ENCODE measurements at places on chromosomes 4 and X.

GRCh38 chr4:48954314-48954713 lies 31.8 kb upstream of the CWH43 start:
- no peak for DNase-seq

DNA sequence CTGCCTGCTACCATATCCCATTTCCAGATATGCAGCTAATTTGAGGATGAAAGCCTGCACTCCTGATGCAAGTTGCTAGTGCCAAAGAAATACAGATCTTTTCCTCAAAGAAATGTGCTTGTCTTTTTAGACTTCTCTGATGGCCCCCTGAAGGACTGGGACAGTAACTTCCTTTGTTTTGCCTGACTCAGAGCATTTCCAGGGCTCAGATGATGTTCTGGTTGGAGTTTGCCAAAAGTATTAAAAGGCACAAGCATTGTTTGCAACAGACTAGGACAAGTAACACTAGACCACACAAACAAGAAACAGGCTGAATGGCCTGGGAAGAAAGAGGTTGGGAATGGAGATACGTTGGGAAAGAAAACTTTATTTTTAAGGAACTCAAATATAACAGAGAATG lies 175.2 kb downstream of the IL13RA2 start:
- DNase-seq, result no peak

DNA sequence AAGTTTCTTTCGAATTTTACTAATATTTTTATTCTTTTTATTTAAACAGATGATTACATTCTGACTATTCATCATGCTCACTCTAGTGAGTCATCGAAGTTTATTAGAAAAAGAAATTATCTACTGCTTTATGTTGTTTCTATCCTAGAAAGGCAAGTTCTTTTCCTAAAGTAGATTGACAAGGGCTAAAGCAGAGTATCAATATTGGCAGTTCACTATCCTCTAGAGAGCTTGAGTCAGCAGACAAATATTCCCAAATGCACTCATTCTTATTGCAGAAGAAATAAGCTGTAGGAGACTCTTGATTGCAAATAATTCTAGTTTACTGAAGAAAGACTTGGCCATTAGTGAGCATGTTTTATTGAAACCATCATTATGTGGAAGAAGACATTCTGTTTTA lies 911.8 kb downstream of the CENPC start:
- no peak for DNase-seq

DNA sequence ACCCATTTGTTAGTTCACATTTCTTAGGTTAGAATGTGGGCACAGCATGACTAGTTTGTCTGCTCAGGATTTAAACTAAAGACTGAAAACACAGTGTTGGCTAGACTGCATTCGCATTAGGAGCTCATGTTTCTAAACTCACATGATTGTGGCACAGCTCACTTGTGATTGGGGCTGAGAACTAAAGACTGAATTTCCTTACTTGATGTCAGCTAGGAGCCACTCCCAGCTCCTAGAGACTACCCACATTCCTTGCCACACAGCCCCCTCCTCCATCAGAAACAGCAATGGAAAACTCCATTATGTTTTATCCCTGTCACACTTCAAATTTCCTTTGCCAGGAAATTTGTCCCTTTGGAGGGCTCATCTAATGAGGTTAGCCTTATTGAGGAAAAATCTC lies 170.2 kb upstream of the NUDT6 start:
- no peak for DNase-seq

- DNase-seq, result no peak
Measured at GRCh38 chrX:131289527-131289926, 421 bp upstream of the IGSF1 start.

DNA sequence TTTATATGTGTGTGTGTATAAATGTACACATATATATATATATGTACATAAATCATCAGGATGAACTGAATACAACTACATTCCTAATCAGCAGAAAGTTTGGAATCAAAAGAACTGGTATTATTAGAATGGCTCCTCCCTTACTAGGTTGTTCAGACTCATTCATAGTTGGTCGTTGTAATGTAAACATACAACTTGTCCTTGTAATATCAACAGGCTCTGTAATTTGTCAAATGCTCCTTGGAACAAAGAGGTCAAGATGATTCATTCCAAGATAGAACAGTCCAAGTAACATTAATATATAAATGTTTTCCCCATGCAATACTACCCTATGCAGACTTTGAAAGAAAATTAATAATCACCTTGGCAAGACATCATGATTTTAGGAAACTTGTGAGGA lies 351.4 kb upstream of the SMIM31 start:
- DNase-seq, result no peak

GRCh38 chr4:100790836-100791615 lies 273.2 kb upstream of the EMCN start:
- no peak for DNase-seq

- no peak for DNase-seq
Measured at GRCh38 chrX:120456973-120457372, 12.1 kb downstream of the LAMP2 start.

- DNase-seq, result no peak
Measured at GRCh38 chr4:110062166-110062565, 136.2 kb downstream of the ELOVL6 start.

DNA sequence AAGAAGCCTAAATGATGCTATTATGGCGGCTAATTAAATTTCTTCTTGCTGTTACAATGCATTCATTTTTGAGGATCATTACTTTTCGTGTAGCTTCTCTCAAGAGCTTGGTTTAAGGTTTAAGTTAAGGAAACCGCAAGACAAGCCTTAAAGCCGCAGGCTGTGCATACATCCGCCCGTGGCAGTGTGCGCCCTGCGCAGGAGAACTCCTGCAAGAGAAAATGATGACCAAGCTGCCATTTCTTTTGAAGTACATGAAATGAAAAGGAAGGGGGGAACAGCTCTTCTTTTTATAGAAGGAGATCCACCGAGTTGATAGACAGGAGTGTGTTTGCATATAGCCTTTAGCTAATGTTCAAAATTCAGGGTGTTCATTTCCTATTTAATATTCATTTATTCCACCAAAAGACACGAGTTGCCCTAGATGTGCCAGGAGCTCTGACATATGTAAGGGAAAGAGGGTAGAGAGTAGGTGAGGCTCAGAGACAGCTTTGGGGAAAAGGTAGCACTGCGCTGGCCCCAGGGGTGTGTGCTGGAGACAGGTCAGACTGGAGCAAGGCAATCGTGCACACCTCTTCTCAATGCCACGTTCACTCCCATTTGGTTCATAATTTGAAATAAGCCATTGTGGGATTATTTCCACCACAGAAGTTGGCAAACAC lies 112.1 kb upstream of the LDB2 start:
- DNase-seq, result no peak

DNA sequence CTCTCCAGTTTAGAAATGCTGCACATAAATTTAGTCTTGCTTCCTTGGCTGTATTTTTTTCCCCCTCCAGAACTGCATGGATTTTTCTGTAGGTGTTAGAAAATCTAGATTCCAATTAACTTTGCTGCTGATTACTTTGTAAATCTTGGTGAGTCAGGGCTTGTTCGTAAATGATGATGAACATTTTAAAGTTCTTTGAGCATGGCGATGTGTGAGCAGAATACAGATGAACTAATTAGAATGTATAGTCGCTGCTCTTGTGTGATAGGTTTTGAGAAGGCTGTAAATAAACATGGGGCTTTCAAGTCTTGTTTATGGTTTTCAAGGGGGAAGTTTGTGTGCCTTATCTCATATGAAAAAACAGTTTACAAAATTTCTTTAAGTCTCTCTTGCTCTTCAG lies 23.3 kb downstream of the LIMCH1 start:
- no peak for DNase-seq

DNA sequence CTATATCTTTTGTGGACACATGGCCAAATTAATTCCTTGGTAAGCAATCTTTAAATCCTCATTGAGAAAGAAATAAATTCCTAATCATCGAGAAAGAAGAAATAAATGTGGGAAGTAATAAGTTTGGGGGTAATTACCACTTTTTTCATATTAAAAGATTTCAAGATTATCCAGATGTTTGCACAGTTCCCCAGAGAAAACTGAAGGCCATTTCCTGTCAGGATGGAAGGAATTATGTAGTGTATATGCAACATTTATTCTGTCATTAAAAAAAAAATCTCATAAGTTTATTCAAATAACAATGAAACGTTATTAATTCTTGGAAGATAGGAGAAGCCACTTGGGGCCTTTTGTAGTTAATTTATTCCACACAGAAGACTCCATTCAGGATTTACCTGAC lies 385.6 kb upstream of the NR3C2 start:
- no peak for DNase-seq

DNA sequence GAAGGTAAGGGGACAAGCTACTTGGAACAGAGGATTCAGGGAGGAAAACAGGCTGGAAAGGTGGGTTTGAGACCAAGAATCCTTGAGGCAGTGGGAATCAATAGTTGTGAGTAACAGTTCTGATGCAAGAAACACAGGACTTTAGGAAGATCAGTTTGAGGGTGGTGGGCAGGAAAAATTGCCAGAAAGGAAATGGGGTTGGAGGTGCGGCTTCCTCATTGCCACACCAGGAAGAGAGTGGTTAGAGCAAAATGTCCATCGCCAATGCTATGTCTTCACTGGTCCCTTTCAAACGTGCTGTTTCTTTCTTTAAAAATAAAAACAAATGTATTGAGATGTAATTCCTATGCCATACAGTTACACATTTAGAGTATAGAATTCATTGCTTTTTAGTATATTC lies 57.1 kb upstream of the NOCT start:
- no peak for DNase-seq
